Amygdala (tissue), 56 donors: ENCODE measurements at places on chromosomes 5 and 9.

GRCh38 chr5:35900972-35901695 lies 37.3 kb downstream of the CAPSL start:
- DNase-seq, result no peak

- DNase-seq, result no peak
Observed at GRCh38 chr5:99317136-99317535, 388.3 kb upstream of the CHD1 start.

DNA sequence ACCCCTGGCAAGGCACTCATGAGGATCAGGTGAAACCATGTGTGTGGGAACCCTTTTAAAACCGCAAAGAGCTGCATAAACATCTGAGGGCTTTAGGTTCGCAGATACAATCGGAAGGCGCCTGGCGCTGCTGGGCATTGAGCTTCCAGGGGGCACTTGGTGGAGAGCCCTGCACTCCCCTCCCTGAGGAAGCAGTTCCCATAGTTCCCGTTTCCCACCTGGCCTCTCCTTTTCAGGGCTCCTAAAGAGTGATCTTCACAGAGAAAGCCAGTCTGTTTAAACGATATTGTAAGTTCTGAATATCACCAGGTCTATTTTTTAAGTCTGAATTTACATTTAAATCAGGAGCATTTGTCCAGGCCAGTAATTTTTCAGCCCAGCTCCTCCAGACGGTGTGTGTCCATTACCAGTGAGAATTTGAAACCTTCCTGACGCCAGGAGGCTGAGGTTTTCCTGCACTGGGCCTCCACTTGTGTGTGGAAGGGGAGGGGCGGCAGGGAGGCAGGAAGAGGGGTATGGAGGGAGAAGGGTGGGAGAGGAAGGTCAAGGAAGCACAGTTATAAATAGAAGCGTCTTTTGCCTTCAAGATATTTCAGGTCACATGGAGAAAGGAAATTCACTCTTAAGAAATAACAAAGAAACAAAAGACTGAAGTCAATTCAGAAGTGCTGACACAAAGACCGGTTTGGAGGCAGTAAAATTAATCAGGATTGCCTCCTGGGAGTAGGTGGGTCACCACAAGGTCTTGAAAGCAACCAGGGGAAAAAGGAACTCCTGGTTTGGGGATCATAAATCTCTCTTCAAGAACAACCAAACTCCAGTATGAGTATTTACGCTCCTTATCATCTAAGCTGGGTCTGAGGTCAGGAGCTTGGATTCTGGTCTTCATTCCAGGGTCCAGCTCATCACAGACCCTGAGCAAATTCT lies 14.3 kb upstream of the MGAT1 start:
- no peak for DNase-seq

DNA sequence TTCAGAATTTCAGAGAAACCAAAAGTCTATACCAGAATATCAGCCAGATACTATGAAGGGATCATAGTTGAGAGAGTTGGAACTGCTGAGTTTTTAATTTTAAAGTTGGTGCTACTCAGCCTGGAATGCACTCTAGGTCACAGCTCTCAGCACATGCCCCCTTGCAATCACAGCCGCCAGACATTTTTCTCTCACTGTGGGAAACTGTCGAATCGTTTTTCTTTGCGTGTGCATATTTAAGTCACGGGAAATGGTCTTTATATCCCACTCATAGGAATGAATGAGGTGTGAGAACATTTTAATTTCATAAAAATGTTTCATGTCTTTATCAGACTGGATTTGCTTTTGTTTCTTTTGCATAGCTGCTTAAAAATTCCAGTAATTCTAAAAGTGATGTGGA lies 12.2 kb upstream of the SPDL1 start:
- no peak for DNase-seq

GRCh38 chr9:77946969-77947620 lies 84.5 kb downstream of the GNAQ start:
- no peak for DNase-seq

GRCh38 chr9:32899761-32900160 lies 101.7 kb downstream of the APTX start:
- no peak for DNase-seq

DNA sequence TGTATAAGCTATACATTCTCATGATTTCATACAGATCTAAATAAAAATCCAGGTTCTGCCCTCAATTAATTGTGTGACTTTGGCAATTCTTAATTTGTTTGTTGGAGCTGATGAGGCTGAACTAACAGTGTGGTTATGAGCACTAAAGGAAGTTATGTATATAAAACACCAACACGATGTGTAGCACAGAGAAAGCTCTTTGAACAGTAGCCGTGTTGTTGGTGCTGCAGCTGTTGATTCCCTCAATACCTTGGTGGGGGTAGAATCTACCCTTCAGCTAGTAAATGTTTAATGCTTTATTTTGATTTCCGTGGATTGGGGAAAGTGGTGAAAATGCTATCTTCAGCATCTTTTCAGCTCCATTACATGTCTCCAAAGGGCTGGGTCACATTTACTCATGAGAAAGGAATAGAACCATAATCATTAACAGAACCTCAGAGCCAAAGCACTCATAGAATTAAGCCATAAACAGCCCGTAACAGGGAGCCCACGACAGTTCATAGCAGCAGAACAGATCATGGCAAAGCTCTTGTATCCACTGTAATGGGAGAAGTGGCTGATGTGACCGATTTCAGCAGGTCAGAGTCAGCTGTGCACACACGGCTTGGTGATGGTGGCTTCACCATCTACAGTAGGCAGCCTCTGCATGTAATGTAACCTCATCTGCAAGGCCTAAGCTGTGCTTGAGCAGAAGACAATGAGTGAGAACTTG lies 332.7 kb downstream of the DIRAS2 start:
- DNase-seq, result no peak

DNA sequence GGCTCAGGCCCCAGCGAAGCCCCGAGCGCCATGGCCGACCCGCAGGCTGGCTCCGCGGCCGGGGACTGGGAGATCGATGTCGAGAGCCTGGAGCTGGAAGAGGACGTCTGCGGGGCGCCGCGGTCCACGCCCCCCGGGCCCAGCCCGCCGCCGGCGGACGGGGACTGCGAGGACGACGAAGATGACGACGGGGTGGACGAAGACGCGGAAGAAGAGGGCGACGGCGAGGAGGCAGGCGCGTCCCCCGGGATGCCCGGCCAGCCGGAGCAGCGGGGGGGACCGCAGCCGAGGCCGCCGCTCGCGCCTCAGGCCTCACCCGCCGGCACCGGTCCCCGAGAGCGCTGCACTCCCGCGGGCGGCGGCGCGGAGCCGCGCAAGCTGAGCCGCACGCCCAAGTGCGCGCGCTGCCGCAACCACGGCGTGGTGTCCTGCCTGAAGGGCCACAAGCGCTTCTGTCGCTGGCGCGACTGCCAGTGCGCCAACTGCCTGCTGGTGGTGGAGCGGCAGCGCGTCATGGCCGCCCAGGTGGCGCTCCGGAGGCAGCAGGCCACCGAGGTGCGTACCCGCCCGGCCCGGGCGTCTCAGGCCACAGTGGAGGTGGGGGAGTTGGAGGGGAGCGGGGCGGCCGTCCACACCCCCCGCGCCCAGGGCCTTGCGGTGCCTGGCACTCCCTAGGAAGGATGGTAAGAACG lies 1.6 kb downstream of the DMRT2 start:
- peak; percentile 11 for DNase-seq
